Right cardiac atrium (tissue), 5 donors: ENCODE measurements at places on chromosomes 11 and 22.

DNA sequence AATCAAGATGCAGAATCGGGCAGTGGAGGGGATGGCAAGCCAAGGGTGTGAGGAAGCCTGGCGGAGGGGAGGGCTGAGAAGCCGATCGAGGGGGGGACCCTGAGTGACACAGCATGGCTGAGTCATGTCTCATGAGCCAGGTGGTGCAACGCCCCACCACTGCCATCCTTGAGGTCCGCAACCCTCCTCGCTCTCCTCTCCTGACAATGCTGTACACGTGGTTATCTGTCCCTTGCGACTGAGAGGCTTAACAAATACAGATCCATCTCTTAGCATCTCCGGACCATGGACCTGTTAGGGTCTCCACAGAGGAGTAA is 14.2 kb downstream of the SLC22A12 start:
- DNase-seq = peak; percentile 28

- DNase-seq = no peak
Measured at GRCh38 chr11:112884012-112884767, 77.0 kb upstream of the NCAM1 start.

DNA sequence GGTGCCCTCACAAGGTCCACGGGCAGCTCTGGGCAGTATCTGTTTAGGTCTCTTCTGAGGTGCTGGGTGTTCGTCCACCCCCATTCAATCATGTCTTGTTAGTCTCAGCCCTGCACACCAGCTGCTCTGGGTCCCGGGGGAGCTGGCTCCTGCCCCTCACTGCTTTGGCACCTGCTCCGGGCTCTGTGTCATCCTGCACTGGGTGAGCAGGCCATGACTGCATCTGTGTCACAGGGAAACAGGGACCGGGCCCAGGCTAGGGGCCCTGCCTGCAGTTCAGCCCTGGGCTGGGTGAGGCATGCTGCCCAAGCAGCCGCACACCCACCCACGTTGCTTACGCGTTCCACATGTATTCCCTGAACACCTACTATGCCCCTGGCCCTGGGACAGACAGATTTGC is 43.9 kb downstream of the ELFN2 start:
- DNase-seq = no peak

DNA sequence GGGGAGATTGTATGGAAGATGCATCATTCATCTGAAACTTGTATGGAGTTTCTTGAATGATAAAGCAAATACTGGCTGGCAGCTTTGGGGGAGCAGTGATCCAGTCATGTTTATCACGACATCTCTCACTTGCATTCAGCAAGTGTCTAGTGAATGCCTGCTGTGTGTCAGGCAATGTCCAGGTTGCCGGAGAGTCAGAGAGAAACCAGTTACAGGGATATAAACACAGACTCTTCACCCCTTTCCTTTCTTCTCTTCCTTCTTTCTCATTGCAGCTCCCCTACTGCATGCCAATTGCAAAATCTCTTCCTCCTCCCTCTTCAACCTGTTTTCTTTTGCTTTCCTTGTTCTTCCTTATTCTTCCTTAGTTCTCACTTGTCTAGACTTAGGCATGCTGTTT is 206.6 kb upstream of the SEZ6L start:
- no peak for DNase-seq

DNA sequence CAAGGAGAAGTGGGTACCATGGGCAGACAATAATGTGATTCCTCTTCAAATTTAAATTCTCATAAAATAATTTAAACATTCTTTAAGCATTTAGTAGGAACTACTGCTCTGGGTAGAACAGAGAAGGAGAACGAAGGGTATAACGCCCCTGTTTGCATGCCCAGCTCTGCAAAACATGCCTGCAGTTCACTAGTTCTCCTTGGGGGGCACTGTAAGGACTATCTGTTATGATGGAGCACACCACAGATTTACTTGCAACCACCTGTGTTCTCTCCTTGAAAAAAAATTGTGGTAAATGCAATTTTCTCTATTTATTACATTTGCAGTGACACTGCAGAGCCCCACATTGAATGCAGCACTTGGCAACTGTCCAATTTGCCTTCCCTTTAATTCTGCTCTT is 100.3 kb downstream of the GUCY1A2 start:
- DNase-seq = no peak

GRCh38 chr11:124193221-124194010 is 10.3 kb downstream of the OR10D3 start:
- DNase-seq = no peak

GRCh38 chr11:69269926-69270697 is 23.8 kb upstream of the MYEOV start:
- no peak for DNase-seq

DNA sequence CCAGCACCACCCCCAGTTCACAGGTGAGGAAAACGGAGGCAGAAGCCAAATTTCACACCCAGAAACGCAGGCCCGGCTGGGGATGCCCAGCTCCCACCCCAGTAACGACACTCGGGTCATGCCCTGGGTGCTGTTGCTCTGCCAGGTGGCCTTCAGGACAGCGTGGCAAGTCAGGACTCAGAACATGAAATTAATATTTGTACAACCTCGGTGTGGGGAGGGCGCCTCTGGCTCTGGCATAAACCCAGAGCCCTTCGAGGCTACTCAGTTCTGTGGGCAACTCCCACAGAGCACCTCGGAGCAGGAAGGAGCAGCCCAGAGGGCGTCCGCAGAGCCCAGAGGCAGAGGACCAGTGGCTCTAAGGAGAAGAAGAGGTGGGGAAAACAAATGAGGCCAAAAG is 71.6 kb downstream of the CELSR1 start:
- no peak for DNase-seq

DNA sequence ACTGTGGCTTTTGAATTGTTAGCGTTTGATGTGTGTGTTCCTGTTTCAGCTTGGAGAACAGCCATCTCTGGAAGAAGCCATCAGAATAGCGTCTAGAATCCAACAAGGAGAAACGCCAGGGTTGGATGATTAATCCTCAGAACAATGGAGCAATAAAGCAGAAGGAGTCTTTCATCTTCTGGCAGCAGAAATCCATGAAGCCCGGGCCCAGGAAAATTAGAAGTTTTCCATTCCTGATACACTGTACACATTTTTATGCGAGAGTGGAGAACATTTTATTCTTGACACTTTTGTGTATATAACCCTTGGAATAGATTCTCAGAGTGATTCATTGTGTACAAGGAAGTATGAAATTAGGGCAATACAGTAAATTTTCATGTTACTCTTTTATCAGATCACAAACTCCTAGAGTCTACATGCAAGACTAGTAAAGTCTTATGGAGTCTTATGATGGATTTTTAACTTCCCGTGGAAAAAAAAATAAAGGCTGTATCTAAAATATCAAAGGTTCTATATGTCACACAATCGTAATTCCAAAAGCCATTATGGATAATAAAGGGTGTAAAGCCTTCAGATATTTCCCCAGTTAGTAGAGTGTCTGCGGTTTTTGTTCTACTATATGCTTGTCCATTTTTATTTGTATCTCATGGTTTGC is 45.9 kb upstream of the WEE1 start:
- no peak for DNase-seq

DNA sequence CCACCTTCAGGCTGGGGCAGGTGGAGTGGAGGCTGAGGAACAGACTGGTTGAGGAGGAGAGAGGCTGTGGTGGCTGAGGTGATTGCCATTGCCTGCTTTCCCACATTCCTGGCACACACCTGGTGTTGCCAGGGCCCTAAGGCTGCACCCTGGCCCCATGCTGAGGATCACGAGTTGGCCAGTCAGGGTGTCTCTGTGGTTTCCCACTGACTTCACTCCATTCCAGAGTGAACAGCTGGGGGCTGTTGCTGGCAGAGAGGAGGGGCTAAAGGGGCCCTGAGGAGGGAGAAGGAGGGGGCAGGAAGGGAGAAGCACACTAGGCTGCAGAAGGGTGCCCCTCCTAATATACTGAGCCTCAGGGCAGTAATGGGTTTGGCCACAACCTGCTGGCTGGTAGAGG is 1.8 kb downstream of the TMEM86A start:
- DNase-seq = no peak

DNA sequence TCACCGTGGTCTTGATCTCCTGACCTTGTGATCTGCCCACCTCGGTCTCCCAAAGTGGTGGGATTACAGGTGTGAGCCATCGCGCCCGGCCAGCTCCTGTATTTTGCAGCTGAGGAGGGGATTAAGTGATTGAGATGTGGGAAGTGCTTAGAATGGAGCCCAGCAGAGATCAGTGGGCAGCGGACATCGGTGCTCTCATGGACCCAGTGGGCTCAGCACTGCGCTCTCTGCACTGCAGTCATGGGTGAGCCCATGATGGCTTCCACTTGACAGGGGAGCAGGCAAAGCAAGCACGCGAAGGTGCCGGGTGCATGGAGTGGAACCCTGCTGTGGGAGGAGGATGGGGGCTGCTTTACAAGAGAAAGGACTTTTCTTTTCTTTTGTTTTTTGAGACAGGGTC is 9.1 kb upstream of the CCDC88B start:
- no peak for DNase-seq

DNA sequence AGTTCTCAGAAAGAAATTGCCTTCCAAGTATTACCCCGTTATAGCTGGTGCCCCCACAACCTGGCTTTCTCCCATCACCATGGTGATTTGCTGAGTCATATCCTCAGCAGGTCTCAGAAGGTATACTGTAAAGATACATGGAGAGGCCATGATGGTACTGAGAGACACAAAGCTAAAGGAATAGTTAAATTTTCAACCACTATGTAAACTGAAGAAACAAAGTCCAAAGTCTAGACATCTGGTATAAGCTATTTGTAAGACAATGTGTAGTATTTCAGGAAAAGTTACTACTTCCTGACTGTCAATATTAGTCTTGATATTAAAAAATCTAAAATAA is 377.1 kb downstream of the DCDC1 start:
- no peak for DNase-seq

- DNase-seq = no peak
Measured at GRCh38 chr11:69219991-69220390, 64.3 kb downstream of the SMIM38 start.

- no peak for DNase-seq
Measured at GRCh38 chr11:119567688-119568582, 145.0 kb upstream of the THY1 start.

DNA sequence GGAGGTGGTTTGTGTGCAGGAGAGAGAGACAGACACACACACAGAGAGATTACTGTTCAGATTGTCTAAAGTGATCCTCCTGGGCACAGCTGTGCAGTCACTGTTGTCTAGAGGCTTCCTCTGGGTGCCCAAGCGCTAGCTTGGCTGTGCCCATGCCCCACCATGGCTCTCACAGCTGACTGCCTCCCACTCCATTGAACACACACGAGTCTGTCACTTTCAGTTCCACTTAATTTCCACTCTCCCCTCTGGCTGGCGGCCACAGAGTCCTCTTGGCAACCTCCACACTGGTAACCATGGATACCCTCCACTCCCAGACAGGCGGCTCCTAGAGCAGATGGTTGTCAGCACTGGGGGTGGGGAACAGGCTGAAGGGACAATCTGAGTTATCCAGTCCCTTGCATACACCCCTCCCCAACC is 29.1 kb downstream of the MAP6 start:
- DNase-seq = peak; percentile 94

GRCh38 chr11:70623906-70624597 is 225.7 kb downstream of the CTTN start:
- DNase-seq = no peak

GRCh38 chr11:118635237-118635591 is 27.8 kb downstream of the PHLDB1 start:
- peak; percentile 16 for DNase-seq

DNA sequence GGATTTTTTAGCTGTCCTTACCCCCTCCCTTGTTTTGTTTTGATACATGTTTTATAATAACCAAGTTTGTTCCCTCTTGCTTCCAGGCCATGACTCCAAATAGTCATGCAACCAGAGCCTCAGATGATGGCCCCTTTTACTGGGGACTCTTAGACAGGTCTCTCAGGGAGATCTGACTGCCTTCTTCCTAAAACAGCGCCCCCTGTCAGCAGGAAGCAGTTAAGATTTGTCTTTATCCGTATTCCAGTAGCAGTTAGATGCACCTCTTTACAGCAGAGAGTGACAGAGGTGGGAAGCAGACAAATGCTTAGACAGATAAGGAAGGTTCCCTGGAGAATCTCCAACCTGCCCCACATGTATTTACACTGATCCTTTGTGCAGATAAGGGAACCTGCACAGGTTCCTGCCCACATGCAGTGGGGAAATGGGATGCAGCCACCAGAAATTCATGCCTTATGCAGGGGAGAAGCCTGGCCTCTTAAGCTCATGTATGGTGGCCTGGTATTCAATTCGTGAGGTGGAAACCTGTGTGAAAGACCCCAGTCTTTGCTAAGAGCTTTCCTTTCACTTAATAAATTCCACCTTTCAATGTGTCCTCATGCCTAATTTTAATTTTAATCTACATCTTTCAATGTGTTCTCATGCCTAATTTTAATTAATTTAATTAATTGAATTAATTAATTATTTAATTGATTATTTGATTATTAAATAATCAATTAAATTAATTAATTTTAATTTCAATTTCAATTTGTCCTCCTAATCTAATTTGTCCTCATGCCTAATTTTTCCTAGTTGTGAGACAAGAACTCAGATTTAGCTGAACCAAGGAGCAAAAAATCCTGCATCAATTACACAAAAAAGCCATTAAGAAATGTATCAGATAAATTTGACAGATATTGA is 11.5 kb upstream of the GLYAT start:
- DNase-seq = no peak

- no peak for DNase-seq
Measured at GRCh38 chr11:103939694-103940093, 96.7 kb upstream of the DDI1 start.

DNA sequence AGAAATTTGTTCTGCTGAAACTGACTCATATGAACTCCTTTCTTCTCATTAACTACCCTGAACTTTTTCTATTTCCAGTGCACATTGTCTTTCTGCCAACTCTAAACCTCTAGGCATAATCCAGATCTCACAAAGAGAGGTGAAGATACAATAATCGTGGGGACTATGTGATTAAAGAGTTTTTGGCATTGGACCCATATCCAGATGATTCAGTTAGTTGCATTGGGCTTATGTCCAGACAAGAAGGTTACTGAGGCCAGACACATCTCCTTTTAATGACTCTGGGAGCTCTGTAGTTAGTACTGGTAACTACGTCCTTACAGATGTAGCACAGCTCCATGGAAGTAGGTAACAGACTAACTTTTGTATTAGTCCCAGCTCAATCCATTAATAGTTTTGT is 273.0 kb downstream of the CASP12 start:
- no peak for DNase-seq

DNA sequence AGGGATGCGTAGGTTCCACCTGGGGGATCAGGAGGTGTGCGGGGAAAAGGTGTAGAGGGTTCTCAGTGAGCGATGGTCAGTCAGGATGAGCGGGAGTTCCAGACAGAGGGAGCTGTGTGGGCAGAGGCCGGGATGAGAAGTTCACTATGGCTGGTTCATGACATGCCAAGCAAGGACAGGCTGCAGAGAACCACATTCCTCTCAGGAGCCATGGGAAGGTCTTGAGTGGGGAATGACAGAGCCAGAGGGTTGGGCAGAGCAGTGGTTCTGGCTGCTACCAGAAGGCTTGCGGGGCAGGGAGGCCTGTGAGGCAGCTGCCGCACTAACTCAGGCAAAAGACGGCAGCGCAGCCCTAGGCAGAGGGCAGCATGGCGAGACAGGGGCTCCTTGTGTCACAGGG is 66.1 kb downstream of the SCUBE1 start:
- no peak for DNase-seq

- DNase-seq = no peak
Measured at GRCh38 chr11:9905501-9905951, 241.6 kb downstream of the SWAP70 start.

- no peak for DNase-seq
Measured at GRCh38 chr11:61278001-61278470, 17.1 kb downstream of the VWCE start.

- DNase-seq = no peak
Measured at GRCh38 chr11:86495351-86495750, 120.7 kb downstream of the CCDC81 start.
